Stimulated activated CD8-positive, alpha-beta memory T cell treated with anti-CD3 and anti-CD28 coated beads, Interleukin-7, amount 100 ng/mL, for 1 hour (primary cell): ENCODE measurements at places on chromosomes 5 and 9.

DNA sequence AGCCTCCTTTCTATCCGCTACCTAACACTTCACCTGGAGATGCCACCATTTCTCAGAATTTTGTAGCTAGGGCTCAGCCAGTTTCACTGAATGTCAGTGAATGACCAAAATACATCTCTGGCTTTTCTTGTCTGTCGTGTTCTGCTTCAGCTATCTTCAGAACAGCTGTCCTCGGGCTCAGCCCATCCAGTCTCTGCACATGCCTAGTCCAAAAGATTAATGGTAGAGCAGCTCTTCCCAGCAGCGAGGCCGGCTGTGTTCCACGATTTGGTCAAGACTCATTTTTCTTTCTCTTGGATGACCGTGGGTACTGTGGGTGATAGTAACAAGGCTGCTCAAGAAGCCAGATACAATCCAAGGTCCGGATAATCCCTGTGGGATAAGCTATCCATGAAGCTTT, 342.8 kb downstream of the GABRG2 start:
- DNase-seq: no peak

DNA sequence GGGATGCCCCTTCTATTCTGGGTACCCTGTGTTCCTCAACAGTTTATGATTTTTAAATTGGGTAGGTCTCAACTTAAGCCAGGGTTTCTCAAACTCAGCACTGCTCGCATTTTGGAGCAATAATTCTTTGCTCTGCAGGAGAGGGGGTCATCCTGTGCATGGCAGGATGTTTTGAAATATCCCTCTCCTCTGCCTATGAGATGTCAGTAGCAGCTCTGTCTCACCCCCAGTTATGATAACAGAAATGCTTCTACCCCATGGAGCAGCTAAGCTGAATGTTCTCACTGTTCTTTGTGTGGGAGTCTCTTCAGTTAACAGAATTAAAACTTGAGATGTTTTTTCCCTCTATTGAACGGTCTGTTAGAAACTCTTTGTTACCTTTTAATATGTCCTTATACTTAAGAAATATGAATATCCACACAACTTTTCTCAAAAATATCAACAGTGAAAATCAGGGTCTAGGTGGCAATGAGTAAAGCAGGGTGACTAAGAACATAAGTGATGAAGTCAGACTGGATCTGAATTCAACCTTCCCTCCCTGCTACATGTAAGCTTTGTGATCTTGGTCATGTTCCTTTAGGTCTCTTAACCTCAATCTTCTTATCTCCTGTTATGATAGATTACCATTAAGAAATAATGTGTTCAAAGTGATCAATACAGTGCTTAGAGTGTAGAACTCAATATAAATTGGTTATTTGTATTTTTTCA, 89.0 kb downstream of the CAMK4 start:
- DNase-seq: no peak

GRCh38 chr5:169631360-169631759, 5.7 kb upstream of the DOCK2 start:
- no peak for DNase-seq

- DNase-seq: no peak
Measured at GRCh38 chr5:141747152-141748141, 65.4 kb upstream of the ARAP3 start.

- DNase-seq: no peak
Measured at GRCh38 chr9:81146241-81146640, 543.1 kb downstream of the TLE1 start.

GRCh38 chr5:111999286-111999685, 242.3 kb upstream of the NREP start:
- no peak for DNase-seq

DNA sequence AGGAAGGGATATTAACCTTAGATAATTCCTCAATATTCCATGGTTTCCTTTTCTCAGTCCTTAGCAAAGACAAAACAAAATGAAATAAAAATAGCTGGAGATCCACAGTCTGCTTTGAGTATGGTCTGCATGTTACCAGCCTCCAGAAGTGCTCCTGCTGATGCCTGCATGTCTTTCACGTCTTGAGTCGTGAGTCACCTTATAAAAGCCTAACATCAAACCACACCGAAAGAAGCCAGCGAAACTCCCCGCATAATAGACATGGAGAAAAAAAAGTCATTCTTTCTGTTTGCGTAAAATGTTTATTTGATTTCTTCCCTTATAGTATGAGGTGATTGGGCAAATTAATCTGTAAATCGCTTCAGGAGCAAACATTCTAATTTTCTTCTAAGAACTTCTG, 380.5 kb downstream of the SLCO4C1 start:
- DNase-seq: no peak
